Activated CD4-positive, alpha-beta T cell treated with anti-CD3 and anti-CD28 coated beads, Interleukin-2, amount 50 U/mL, for 48 hours (primary cell): ENCODE measurements at places on chromosomes 3 and 15.

GRCh38 chr3:186976837-186977750 lies 46.8 kb downstream of the ST6GAL1 start:
- DNase-seq, result no peak

GRCh38 chr3:176767385-176767784 lies 429.9 kb downstream of the TBL1XR1 start:
- DNase-seq, result no peak

DNA sequence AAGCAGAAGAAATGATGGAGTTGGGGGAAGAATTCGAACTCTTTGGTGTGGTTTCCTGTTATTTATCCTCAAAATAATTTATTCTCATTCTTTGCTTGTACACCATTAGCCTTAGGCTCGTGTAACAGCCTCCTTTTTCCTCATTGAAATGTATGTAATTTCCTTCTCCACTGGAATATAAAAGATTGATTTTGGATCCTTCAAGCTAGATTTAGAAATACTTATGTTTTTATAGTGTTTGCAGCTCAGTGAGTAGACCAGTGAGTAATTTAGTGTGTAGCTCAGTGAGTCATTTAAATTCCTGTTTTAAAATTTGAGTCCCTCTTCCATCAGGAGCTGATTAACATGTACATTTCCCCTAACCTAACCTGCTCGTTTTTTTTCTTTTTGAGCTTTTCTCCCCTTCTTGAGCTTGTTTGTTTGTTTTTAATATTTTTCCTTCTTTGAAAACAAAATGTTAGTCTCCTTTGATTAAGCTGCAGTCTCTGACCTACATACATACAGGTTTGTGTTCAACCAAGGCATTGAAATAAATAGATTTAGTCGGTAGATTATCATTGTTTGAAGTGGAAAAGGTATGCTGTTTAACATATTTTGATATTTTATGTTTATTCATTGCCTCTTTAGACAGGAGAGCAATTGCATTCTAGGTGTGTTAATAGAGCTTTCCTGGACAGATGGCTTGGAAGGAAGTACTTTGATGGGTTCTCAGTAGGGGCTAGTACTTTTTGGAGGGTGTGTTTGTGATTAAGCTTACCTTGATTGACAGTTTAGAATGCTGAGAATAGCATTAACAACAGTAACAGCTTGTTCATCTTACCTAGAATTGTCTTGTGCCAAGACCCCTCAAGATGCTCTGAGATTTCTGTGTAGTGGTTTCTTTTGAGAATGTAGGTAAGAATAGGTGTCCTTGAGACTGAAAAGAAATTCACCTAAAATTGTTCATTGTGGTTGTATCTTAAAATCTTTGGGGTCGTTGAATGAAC lies 5.9 kb downstream of the USP3 start:
- no peak for DNase-seq

DNA sequence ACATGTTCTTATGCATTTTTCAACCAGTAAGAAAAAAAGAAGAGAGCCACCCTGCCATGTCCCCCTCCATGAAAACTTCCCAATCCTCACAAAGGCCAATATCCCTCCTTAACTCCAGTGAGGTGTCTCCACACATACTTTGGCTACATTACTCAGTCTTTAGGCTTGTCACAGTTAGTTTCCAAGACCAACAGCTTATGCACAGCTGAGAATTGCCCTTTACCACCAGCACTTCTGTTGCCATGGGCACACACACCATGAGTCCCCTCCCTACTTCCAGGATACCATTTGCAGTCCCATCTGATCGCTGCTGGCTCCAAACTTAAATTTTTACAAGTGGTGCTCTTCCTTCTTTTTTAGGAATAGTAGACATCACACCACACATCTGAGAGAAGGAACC lies 150.3 kb upstream of the STRIT1 start:
- no peak for DNase-seq

DNA sequence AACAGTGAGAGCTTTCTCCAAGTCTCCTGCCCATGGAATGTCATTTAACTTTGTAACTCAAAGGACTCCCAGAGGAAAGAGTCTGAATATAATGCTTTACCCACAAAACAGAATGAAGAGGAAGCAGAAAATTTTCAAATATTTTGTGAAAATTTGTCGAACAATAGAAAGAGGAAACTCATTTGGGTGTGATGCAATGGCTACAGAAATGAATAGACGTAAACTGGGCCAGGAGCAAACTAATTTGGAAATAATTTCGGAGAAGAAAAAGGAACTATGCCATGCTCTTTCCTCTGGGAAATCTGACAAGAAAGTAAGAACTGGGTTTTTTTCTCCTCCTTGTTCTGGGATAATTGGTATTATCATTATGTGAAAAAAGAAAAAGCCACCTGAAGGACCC lies 11.2 kb upstream of the SUMF1 start:
- DNase-seq, result no peak

- DNase-seq, result no peak
These were observed 77.4 kb downstream of the LSM3 start for GRCh38 chr3:14256046-14256445.

GRCh38 chr3:86996261-86996955 lies 5.5 kb upstream of the VGLL3 start:
- no peak for DNase-seq

DNA sequence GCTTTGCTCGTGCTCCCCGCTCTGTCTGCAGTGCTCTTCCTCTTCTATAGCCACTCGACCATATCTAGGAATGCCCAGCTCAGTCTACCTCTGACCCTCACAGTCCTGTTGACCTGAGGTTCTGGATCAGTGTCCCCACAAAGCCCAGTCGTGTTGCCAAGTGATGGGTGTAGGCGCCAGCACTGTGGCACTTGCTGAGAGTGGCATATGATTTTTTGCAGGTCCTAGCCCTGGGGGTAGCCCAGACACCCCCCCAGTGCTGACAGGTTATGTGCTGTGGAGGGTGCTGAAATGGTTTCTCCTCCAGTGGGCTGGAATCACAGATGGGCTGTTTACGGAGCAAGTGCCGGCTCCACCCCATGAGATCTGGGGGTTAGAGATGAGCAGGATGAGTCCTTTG lies 32.5 kb downstream of the ACAD9 start:
- DNase-seq, result no peak

GRCh38 chr15:100703671-100704070 lies 101.3 kb downstream of the ASB7 start:
- no peak for DNase-seq

DNA sequence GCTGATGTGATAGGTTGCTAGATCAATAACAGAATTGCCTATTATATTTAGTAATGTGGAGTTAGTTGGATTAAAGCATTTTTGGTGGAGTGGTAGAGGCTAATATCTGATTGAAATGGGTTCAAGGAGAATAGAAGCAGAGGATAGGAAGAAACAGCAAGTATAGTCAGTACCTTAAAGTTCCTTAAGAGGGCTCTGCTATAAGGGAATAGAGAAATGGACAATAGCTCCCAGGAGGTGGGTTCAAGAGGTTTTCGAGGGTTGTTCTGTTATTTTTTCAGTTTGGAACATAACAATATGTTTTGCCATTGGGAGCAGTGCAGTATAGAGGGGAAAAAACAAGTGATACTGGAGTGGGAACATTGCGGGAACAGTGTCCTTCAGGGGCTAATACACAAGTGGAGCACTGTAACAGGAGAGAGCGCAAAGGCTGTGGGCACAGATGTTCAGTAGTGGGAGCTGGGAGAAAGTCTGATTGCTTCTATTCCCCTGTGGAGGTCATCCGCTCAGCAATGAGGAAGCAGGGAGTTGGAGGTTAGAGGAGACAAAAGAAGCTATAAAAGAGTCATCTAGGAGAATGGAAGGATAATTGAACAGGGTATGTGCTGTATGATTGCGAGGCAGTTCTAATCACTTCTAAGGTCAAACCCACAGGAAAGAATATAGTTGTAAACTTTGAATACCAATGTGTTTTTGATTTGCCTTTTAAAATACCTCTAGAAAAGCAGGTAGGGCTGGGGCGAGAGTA lies 3.3 kb downstream of the MRPS11 start:
- DNase-seq, result no peak

DNA sequence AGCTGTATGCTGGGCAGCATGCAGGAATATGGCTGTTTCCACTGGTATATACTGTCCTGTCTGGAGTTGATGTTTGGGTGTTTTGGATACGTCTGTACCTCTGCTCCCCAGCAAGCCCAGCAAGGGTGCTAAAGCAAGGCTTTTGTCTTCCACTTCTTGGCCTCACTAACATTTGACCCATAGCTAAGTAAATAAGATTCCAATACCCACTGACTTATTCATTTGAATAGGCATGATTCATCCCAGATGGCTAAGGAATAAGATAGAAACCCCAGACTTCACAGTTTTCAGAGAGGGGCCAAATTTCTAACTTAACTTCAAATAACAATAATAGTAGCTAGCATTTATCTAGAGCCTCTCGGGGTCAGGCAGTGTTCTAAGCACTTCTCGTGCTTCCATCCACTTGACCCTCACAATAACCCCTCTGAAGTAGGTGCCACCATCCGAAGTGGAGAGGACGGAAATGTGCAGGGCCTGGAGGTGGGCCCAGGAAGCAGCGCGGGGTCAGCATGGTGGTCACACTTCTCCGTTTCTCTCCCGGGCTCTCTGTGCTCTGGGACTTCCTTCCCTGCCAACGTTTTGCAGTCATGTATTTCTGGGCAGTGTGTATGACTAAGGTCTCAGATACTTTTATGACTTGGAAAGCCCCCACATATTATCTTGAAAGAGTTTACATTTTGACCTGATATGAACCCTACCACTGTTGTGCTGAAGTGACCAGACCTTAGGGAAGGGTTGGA lies 39.3 kb downstream of the LRRK1 start:
- DNase-seq, result no peak

GRCh38 chr3:188720636-188721035 lies 451.1 kb upstream of the TPRG1 start:
- no peak for DNase-seq

GRCh38 chr15:69116391-69116790 lies 44.0 kb upstream of the GLCE start:
- no peak for DNase-seq

GRCh38 chr3:194140520-194141414 lies 4.8 kb downstream of the HES1 start:
- DNase-seq, result peak; percentile 32

DNA sequence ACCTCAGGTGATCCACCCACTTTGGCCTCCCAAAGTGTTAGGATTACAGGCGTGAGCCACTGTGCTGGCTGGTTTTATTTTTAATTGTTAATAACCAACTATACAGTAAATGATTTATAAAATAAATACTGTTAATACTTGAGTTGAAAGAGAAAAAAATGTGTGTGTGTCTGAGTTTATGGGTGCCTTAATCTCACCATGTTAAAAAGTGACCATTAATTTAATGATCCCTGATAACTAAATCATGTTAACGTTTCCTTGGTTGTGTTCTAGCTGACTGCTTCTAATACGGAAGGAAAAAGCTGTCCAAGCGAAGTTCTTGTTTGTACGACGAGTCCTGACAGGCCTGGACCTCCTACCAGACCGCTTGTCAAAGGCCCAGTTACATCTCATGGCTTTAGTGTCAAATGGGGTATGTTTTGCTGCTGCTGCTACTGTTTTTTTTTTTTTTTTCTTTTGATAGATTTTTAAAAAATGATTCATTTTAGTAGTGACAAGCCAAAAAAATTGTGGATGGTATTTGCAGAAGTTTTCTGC lies 113.5 kb downstream of the GHSR start:
- no peak for DNase-seq

DNA sequence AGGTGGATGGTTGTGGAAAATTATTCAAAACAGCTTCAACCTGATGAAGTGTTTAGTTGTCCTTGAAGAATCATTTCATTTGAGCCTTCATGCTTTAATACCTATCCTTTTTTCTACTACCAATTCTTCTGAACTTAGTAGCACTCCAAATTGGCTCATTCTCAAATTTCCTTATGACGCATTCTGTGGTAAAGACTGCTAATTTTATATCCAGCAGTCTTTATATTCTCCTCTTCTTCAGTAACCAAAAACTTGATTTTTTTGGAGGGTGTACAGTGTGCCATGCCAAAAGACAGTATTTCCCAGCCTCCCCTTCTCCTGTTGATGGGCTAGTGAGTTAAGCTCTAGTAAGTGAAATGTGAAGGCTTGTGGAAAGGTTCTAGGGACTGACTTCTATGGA lies 25.2 kb downstream of the CGNL1 start:
- DNase-seq, result no peak

DNA sequence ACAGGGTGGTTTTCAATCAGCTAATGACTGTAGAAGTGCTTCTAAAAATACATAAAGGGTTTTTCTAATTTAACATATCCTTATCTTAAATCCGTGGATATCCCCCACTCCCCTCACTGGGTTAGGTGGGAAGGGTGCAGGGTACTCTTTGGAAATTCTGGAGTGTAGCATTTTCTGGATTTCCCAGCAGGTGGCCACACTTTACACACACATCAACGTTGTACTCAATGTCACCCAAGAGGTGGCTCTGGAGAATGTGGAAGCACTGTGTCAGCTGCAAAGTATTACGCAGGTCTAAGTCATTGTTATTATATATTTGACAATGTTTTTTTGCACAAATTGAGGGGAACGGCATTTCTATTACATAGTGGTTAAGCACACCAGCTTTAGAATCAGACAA lies 168.8 kb downstream of the CHDH start:
- DNase-seq, result no peak

- DNase-seq, result no peak
These were observed 39.0 kb downstream of the KIF7 start for GRCh38 chr15:89616228-89616627.

GRCh38 chr3:87793337-87793877 lies 265.4 kb downstream of the CGGBP1 start:
- peak; percentile 2 for DNase-seq

- DNase-seq, result no peak
These were observed 12.0 kb downstream of the FSTL1 start for GRCh38 chr3:120438665-120439370.

- DNase-seq, result no peak
These were observed 41.0 kb downstream of the RNF111 start for GRCh38 chr15:59028387-59028955.

- DNase-seq, result no peak
These were observed 246.8 kb downstream of the UACA start for GRCh38 chr15:70516408-70517193.

DNA sequence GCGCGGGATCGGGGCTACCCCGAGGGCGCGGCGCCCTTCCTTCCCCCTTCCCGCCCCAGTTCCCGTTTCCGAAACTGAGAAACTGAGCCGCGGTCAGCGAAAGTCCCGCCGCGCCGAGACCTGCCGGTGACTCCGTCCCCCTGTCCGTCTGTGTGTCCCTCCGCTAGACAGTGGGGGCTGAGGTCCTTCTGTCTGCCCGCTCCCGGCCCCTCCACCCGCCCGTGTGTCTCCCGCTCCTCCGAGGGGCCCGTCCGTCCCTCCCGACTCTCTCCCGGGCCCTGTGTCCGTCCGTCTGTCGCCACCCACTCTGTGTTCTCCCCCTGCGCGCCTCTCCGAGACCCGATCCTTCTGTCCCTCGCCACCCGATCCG lies 426 bp downstream of the PRKCD start:
- DNase-seq, result peak; percentile 39

GRCh38 chr3:69008980-69009379 lies 4.5 kb downstream of the EOGT start:
- no peak for DNase-seq

DNA sequence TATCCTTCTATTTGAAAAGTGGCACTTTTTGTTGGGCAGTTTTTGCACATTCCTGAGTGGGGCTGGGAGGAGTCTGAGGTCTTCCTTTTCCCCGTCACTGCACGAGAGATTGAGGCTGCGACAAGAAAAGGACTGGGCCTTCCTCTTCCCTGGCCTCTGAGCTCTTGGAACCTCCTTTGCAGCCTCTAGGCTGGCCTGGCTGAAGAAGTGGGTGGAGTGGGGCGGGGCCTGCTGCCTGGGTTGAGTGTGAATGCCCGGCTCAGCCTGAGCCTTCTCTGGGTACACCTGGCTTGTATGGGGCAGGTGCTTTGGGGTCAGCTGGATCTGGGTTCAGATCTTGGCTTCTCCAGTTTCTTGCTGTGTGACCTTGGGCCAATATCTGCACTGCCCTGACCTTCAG lies 43.1 kb downstream of the PLXNA1 start:
- no peak for DNase-seq
